ENCODE measurements at places on chromosomes 6 and 20. TPM values are rescaled to one million over a fixed set of nuclear protein-coding genes. Genes with fewer than 3 reads are reported as not detected.

Gene RAB22A
- total RNA-seq, result 5.7 TPM

Gene CCDC170
- total RNA-seq, result 0.06 TPM

Gene NHSL1
- total RNA-seq, result 12.1 TPM

Gene NHLRC1
- total RNA-seq, result not detected

Gene VAPB
- 26.0 TPM for total RNA-seq

Gene IMPG1
- total RNA-seq, result not detected

DNA sequence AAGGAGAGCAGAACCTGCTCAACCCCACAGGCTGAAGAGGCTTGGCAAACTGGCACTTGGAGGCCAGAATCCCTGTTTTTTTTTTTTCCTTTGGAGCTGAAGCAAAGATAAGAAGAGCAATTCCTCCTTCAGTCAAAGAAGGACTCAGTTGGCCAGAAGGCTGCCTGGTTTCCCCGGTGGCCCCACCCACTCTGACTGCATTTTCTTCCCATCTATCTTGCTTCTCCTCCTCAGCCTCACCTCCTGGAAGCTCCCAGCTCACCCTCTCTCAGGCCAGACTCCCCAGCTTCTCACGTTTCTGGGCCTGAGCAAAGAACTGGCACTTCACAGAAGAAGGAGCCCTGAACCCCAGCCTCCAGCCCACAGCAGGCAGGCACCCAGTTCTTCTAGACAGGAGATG lies 2.4 kb downstream of the LRFN2 start:
- DNase-seq, result no peak

DNA sequence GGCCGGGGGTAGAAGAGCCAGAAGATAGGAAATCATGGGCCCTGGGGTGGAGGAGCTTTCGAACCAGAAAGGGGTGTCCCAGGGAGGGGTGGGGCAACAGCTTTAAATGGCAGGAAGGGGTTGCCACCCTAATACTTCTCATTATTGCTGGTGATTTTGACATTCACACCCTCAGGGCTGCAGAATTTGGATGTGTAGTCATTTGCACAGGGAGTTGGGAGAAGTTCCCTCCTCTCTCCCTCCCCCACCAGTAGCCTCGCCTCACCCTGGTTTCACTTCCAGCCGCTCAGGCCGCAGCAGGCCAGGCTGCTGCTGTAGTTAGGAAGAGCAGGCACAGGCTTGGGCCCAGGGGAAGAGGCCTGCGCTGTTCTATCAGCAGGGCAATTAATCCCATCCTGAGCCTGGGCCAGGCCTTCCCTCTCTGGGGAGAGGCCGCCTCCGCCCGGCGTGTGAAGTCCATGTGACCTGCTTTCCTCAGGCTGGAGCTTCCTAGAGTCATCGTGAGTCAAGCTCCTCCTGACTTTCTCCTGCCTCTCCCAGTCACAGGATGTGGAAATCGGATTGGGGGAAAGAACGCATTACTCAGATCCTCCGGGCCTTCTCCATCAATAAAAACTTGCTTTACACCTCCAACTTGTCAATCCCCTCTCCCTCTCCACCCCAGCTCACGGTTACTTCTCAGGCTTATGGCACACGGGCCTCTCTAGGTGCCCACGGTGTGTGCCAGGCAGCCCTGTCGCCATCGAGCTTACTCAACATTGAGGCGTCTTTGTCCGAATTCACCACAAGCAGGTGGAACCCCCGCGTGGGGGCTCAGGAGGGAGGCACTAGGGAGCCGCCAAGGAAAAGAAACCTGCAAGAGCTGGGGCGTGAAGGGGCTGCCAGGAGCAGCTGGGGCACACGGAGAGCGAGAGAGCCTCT lies 7.8 kb downstream of the ADTRP start:
- DNase-seq, result peak; percentile 16

- no peak for DNase-seq
Observed at GRCh38 chr20:57387463-57387862, 3.7 kb upstream of the RBM38 start.

GRCh38 chr6:105402939-105403935 lies at the start of gene PREP:
PREP (minus strand) TSS chr6:105403082; CDS start chr6:105402891, 191 bp downstream.
- DNase-seq, result peak; percentile 92

- DNase-seq, result no peak
Observed at GRCh38 chr6:109760208-109760607, 69.1 kb downstream of the FIG4 start.

GRCh38 chr6:33668914-33669313 lies 42.6 kb downstream of the UQCC2 start:
- DNase-seq, result no peak

- peak; percentile 67 for DNase-seq
Observed at GRCh38 chr6:31822036-31822821, 5.3 kb upstream of the HSPA1B start.

DNA sequence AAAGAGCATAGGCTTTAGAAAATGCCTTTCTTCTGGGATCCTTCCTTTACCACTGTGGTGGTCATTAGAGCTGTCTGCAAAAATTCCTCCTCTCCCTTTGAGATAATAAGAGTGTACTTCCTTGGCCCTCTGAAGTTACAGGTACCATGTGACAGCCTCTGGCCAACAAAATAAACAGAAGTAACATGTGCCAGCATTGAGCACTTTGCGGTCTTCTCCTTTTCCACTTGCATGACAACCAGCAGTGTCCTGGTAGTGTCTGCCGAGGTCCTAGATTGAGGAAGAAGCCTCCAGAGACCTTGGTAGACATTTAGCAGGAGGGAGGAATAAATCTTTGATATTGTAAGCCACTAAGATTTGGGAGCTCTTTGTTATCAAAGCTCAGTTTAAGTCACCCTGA lies 87.5 kb upstream of the ARID1B start:
- DNase-seq, result no peak

GRCh38 chr20:25271486-25272222 lies 23.8 kb downstream of the PYGB start:
- DNase-seq, result no peak

DNA sequence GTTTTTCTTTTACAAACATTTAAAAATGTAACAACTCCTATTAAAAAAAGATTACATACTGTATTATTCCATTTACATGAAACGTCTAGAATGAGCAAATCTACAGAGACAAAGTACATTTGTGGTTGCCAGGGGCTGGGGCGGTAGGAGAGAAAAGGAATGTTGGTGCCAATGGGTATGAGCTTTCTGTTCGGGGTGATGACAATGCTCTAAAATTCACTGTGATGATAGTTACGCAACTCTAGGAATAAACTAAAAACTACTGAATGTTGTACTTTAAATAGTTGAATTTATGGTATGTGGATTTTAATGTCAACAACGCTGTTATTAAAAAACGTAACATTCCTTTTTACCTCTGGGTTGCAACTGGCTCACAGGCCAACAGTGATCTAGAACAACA lies 211.1 kb downstream of the GMDS start:
- no peak for DNase-seq

- DNase-seq, result no peak
Observed at GRCh38 chr6:149681209-149681608, 32.7 kb upstream of the KATNA1 start.

DNA sequence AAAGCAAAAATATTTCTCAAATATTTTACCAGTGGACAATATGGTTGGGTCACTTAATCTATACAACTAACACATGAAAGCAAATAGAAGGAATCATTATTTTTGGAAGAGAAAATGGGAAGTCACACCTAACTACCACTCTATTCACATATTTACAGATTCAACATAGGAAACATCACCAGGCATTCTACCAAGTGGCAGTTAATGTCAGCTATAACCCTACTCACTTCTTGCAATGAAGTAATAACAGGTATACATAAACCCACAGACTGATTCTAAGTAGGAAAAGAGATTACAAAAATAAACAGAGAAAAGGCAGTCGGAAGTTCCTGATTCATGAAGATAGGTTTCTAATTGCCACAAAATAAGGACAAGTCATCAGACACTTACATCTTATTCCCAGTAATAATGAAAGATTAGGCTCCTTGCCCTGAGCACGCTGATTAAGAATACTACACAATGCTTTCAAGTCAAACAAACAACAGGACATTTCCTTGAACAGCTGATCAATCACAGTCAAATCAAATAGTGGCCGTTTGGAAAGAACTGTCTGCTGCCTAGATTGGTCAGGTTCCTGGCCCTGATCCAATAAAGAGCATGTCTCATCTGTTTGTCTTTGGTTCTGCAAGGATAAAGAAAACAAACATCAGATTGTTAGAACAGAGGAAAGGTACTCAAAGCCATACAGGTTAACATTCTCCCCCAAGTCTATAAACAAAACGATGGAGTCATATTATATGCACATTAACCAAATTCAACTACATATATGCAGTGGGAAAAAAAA lies 79.2 kb upstream of the PLN start:
- DNase-seq, result no peak

GRCh38 chr20:55934146-55934545 lies 71.2 kb downstream of the CBLN4 start:
- no peak for DNase-seq
